ENCODE measurements at places on chromosomes 1 and 21. TPM values are rescaled to one million over a fixed set of nuclear protein-coding genes. Genes with fewer than 3 reads are reported as not detected.

Gene ABCA4
- polyA plus RNA-seq: 0.06 TPM

Gene HRNR
- polyA plus RNA-seq: not detected

- DNase-seq: no peak
These were observed 10.1 kb downstream of the GPATCH2 start for GRCh38 chr1:217620814-217621213.

Gene NUF2
- 11.3 TPM for polyA plus RNA-seq

Gene CR1L
- not detected for polyA plus RNA-seq

GRCh38 chr21:37319551-37319950 is 47.0 kb upstream of the DYRK1A start:
- DNase-seq: no peak

Gene TFF2
- polyA plus RNA-seq: not detected

DNA sequence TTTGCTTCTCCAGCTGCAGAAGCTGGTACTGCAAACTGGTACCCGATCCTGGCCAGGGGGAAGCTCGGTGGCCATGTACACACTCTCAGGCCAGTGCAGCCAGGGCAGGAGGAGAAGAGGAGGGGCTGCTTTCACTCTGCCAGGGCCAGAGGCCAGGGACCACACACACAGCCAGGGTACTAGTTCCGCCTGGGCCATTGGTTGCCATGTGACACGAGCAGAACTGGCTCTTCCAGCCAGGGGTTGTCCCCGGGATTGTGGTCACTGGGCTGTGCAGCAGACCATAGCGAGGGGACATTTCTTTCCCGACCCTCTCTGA is 3.7 kb upstream of the SHISAL2A start:
- peak; percentile 49 for DNase-seq

Gene ZYG11A
- polyA plus RNA-seq: 0.41 TPM

- DNase-seq: no peak
These were observed 44.0 kb upstream of the LMO4 start for GRCh38 chr1:87284456-87285240.

DNA sequence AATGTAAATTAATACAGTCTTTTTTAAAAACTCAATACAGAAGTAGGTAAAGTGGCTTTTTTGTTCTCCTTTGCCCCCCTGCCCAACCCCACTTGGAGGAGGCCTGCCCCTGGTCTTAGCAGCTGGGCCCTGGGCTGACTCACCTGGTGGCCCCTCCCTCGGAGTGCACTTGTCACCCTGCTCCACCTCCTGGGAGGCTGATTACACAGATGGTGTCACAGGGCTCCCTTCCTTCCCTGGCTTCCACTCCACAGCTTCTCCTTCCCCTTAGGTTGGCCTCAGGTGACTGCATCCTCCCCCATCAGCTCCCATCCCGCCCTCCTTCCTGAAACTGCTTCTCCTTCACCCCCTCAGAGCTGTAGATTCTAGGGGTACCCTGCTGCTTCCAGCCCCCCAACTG is 11.7 kb upstream of the CAPN9 start:
- no peak for DNase-seq
